ENCODE measurements at places on chromosomes 3 and 15. TPM values are rescaled to one million over a fixed set of nuclear protein-coding genes. Genes with fewer than 3 reads are reported as not detected.

The IL17RB gene
- not detected for total RNA-seq

The KNG1 gene
- not detected for total RNA-seq

The STRC gene
- under 0.01 TPM for total RNA-seq

The ADGRG7 gene
- not detected for total RNA-seq

The CD200R1 gene
- not detected for total RNA-seq

DNA sequence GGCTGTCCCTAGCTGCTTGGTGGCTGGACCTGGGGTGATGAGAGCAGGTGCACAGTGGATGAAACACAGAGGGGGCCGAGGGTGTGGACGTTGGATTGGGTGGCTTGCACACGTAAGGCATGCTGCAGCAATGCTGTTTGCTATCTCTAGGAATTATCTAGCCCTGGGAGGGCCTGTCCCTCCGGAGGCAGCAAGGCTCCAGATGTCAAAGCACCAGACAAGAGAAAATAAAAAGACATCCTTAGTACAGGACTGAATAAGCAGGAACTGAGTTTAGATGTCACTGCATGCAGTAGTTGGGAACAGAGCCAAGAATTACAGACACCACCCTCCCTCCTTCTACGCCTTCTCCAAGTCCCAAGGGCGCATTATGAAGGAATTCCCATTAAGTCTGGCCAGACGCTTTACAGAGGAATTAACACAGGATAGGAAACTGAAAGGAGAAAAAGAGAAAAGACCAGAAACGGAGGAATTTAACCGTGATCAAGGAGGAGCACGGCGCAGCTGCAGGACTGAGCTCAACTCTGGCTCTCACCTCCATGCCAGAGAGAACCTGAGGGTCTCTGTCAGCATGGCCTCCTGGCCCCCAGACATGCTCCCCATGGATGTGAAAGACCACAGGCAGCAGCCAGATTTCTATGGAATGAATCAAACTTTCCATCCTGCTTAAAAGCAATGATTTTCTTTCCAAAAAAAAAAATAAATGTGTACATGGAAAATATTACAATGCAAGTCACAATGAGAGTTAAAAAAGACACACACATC is 13.8 kb downstream of the ATP10A start:
- no peak for DNase-seq
